ENCODE measurements at places on chromosomes 13 and 19.

DNA sequence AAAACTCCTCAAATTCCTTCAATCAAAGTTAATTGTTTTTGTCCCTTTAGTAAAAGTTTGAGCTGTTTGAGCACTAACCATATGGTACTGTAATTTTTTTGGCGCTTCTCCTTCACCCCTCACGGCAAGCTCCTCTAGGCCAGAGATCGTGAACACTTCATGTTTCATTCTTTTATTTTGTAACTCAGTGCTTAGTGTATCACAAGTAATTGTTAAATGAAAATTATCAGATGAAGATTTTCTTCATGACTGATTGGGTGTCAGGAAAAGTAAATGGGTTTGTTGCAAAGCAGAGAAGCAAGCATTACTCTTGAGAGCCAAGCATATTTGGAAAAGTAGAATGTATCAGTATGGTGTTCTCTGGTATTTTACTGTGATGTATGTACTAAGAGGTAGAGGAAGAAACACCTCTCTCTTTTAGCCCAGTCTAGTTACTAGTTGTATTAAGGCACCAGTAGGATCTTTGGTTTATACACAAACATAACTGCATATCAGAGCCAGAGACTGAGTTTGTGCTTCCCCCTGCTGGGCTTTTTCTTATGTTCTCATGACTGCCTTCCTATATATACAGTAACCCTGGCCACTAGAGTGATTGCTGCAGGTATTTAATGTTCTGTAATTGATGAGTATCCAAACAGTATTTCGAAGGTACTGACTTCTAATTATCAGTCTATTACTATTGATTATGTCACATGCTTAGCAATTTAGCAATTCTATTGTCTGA lies 202.3 kb upstream of the KLHL1 start:
- no peak for DNase-seq

DNA sequence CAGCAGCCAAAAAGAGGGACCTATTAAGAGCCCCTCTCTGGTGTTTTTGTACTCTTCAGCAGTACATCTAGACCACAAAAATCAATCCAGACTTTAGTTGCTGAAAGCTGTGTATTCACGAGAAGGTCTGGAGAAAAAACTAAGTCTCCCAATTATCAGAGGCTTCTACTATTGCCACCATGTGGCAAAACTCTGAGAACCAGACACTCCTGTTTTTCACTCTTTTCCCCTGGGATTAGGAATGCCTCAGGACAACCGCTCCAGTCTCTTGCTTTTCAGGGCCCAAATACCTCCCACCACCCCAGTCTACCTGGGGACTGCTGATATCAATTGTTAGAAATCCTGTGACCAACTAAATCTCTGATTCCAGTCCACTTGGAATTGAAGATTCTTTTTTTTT lies 30.1 kb upstream of the OBI1 start:
- DNase-seq = no peak

GRCh38 chr13:92989301-92989700 lies 237.3 kb upstream of the GPC6 start:
- DNase-seq = no peak

DNA sequence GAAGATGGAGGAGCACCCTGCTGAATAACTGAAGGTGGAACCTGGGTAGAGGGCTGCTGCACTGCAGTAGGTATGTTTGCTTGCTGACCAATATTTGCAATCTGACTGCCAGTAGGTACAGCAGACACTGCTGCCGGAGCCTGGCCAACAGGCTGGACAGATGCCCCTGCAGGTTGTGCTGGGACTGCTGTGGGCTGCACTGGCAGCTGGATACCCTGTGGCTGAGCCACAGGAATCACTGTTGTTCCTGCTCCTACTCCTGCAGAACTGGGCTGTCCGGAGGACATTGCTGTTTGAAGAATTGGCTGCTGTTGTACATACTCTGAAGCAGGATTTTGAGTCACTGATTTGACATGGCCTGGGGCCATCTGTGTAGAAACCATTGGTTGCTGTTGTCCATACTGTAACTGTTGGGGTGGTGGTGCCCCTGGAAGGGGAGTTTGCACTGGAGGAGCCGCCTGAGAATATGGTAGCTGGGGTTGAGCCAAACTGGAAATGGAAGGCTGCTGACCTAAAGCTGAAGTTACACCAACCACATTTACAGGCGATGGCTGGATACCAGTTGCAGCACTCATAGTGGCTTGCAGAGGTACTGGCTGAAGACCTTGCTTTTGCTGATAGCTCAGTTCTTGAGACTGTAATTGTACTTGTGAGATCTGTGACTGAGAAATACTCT lies 2.2 kb downstream of the TSC22D1 start:
- no peak for DNase-seq

GRCh38 chr13:91292630-91293221 lies 54.8 kb upstream of the MIR17HG start:
- no peak for DNase-seq

DNA sequence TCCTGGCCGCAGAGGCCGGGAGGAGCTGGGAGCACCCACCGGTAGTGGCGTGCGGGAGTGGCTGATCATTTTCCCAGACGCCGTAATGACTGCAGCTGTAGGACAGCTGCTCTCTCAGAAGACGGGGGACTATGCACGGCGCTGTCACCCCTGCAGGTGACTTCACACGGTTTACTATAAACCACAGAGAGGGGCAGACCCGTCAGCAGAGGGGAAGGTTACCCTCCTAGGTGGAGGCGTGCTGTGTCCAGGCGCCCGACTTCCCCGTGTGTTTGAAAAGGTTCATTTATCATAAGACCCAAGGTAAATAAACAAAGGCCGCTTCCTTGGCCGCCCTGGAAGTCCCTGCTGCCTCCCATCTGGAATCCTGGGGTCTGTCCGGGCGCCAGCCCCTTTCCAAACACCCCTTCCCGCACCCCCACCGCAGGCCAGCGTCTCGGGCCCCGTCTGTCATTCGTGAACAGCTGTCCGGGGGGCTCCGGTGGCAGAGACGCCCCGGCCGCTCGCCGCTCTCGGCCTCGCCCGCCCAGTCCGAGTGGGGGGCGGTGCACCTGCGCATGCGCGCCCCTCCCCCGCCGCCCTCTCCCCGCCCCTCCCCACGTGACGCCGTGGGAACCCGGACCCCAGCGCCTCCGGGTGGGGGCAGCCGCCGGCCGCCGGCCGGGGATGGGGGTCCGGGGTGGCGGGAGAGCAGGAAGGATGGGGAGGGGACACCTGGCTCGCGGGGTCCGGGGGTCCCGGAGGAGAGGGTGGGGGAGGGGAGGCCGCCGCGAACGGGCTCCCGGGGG lies 915 bp downstream of the SHC2 start:
- peak; percentile 10 for DNase-seq

- peak; percentile 53 for DNase-seq
Observed at GRCh38 chr19:4732680-4733114, 9.1 kb upstream of the DPP9 start.
